ENCODE measurements at places on chromosomes 13 and 19.

DNA sequence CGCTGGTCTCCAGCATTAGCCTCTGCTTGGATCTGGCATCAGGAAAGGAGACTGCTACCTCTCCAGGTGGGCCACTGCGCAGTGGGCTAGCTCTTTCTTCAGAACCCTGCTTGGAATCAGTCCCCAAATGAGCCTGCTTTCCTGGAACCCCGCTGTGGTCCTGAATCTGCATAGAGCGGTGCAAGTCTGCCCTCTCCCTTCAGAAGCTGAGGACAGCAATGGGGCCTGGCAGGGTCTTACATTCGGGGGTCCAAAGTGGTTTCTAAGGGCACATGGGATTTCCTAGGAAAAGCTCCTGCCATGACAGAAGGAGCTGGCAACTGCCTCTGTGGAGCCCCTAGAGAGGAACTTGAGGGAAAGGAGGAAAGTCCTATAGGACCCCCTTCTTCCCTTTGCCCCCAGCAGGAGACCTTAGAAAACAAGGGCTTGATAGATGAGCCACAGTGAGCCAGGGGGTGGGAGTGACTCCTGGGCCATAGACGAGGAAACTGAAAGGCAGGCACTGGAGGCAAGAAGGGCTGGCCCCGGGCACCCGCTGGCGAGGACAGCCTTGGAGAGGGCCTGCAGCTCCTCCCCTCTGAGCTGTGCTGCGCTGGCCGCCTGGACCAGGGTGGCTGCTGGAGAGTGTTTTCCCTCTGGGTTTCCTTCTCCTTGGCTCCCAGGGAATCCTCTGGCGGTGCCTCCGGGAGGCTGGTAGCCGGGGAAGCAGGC lies 1.4 kb upstream of the VSTM2B start:
- DNase-seq: no peak

DNA sequence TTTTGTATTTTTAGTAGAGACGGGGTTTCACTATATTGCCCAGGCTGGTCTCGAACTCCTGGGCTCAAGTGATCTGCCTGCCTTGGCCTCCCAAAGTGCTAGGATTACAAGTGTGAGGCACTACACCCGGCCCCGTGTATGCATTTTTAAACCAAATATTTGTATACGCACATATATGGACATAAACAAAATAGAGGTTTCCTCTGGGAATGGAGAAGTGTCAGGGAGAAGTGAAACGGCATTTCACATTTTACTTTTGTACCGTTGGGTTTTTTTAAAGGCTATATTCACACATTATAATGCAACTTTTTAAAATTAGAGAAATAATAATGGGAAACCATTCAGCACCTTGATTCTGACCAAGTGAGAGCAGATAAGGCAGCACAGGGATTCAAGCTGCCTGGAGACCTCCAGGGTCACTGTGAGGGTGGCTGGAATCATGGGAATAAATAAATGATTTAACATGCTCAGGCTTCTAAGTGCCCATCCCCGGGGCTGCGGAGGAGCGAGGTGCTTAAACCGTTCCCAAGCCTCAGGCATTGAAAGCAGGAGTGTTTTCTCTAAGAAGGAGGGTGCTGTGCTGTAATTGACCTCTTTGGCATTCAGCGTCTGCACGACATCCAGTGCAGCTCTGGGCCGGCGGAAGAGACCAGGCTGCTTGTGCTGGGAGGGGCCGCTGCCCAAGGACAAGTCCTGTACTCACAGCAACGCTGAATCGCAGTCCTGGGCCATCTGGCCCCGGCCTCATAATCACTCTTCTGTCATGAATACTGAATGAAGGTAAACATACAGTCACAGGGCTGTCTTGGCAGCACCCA lies 24.7 kb downstream of the GPR42 start:
- DNase-seq: no peak

DNA sequence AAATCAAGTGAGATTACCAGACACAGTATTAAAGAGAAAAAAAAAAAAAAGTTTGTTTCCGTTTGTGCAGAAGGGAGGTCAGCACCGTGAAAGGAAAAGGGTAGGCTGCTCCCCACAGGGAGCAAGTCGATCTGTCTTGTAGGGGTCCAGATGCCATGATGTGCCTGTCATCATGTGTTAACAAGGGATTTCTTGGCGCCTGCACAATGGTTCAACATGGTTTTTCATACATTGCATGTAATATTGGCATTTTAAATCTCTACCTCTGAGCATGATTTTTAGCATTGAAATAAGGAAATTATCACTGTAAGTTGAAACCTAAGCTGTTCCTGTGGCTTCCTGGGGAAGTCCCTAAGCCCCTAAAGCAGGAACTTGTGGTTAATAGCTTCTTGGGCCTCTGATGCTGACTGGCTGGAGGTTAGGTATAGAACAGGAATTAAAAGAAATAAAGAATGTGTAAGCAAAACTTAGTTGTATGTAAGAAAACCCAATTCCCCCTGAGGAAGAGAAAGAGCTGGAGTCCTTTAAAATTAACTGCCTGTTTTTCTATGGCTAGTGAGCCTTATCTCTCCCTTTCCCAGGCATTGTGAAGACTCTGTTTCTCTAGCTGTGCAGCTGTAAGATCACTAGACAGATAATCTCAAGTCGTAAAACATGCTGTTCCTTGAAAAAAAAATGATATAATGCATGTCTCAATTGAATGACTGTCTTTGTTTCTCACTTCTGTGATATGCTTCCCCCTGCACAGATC lies 7.4 kb upstream of the FCGBP start:
- peak; percentile 31 for DNase-seq

DNA sequence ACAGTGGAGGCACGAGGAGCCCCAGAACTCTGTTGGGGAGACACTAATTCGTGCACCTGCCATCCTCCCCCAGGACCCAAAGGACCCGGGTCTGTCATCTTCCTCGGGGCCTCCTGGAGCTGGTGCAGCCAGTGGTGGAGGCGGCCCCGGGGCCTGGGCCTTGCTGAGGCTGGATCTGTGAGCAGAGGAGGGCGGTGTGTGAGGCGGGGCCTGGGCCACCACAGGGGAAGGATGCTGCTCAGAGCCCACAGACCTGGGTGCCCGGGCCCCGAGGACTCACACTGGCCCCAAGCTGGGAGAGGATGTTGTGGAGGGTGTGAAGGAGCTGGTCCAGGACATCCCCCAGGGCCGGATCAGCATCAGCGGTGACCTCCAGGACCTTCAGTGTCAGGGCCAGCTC lies 8.3 kb downstream of the IFNL3 start:
- DNase-seq: no peak

DNA sequence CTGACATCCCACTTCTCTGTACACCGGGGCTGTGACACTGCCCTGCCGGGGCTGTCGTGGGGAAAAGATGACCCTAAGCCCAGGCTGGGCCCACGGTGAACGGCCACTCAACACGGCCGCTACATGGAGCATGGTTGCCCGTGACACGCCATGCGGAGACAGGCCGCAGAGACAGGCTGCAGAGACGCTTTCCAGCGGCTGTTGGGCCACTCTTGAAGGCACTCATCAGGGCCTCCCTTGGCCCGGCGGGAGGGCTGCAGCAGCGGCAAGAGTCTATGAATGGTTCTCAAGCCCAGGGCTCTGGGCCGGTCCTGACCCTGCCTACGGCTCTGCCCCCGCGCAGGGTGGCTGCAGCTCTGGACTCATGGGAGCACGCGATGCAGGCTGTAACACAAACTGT lies 22.1 kb downstream of the ADPRHL1 start:
- DNase-seq: no peak

DNA sequence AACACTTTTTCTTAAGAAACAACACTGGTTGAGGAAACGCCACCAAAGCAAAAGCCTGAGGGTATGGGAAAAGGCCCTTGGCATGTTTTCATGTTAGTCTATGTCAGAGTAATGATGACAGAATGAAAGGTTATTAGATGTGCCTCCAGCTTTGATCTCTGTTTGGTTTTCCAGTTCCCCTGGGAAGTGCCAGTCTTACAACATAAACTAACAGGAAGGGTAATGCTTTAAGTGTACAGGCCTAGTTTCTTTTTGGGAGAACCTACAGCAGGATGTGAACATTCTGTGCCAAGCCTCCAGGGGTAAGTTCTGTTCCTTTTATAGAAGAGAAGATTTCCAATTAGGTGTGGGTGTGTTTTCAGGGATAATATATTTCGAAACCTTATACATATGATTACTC lies 121.7 kb downstream of the FNDC3A start:
- DNase-seq: no peak

- DNase-seq: no peak
These were observed 15.2 kb downstream of the CBY2 start for GRCh38 chr13:45717349-45717748.

GRCh38 chr13:48535766-48536165 lies 2.9 kb upstream of the RCBTB2 start:
- no peak for DNase-seq

GRCh38 chr13:110233951-110234280 lies 73.0 kb downstream of the COL4A1 start:
- DNase-seq: no peak

GRCh38 chr19:35267353-35267817 lies 1.4 kb upstream of the USF2 start:
- DNase-seq: no peak

GRCh38 chr13:69580255-69580654 lies 527.4 kb upstream of the ATXN8OS start:
- DNase-seq: no peak

GRCh38 chr13:82797876-82798275 lies 1084.4 kb downstream of the SLITRK1 start:
- DNase-seq: no peak

GRCh38 chr19:48633148-48634035 lies 3.8 kb downstream of the DBP start:
- no peak for DNase-seq

DNA sequence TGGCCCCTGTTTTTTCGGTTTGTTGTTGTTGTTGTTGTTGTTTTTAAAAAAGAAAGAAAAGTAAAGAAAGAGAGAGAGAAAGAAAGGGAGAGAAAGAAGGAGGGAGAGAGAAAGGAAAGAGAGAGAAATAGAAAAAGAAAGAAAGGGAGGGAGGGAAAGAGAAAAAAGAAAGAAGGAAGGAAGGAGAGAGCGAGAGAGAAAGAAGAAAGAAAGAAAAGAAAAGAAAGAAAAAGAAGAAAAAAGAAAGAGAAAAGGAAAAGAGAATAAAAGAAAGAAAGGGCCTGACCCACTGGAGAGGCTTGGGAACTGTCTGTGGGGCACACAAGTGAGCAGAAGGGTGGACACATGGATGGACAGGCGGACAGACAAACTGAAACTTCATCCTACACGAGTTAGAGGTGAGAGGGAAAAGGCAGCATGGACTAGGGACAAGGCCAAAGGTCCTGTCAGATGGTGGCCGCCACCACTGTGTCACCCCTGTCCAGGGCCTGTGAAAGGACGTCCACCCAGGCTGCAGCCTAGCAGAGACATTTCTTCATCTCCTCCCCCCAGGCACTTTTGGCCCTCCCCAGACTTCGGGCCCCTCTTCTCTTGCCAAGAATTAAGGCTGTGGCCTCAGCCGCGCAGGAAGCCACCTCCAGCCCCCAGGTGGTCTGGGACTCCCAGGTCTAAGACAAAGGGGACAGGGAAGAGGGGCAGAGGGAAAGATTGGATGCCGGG lies 9.1 kb upstream of the BCAM start:
- no peak for DNase-seq

GRCh38 chr19:5914946-5915781 lies 1.1 kb downstream of the CAPS start:
- no peak for DNase-seq

DNA sequence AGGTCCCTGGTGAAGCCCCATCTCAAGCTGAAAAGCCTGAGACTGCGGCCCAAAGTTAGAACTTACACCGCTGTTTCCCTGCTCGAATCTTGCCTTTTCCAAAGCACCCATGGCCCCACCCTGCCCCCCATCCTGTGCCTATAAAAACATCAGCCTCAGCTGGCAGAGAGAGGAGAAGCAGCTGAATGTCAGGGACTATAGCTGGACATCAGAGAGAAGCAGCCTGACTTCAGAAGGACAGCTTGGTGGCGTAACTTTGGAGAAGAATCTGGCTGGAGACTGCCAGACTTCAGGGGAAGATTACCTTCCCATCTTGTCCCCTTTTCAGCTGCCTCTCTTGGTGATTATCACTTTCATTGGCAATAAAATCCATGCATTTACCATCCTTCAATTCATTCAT lies 9.3 kb upstream of the RCBTB2 start:
- DNase-seq: no peak

- DNase-seq: no peak
These were observed 104.0 kb downstream of the MYCBP2 start for GRCh38 chr13:77222909-77223308.

DNA sequence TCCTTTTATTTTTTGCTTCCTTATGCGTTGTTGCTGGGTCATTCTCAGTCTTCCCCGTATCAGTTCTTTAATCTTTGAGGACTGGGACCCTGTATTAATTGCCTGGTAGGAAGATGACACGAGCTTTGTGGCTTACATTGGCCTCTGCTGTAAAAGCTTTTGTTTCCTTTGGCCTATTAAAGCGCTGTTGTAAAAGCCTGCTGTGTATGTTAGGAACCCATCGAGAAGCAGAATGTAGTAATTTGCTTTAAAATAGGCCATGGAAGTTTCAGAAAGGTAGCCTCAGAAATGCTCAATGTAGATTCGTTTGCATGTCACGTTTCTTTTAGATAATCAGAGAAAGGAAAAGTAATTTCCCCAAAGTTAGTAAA lies 257.5 kb upstream of the STARD13 start:
- DNase-seq: no peak

DNA sequence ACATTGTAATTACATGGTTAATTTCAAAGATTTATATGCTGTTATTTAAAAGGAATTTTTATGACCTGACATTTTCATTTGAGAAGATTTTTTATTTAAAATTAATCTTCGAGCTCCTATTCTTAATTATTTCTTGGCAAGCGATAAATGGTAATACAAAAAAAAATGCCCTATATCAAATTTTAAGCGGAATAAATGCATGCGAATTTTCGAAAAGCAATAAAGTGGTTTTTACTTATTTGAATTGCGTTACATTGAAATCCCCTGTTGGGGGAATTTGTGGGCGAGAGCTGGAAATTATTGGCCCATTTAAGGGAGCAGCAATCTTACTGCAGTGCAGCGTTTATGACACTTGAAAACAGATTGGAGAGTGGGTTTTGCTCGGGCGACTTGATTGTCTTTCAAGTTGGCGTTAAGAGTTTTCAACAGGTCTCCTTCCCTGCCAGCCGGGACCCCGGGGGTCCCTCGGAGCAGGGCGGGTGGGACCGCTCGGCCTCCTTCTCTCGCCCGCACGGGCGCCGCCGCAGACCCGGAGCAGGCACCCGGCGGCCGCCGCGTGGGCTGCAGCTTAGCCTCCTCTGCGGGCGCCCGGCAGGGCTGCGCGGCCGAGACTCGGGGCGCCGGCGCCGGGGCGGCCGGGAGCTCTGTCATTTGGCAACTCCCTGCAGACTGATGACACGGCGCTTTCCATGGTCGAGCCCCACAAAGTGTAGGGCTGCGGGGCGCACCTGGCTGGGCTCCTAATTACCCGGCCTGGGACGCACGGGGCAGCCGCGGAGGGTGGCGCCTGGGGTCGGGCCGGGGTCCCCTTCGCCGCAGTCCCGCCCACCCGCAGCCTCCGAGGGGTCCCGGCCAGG lies 255.1 kb upstream of the SOX21 start:
- no peak for DNase-seq
